ENCODE measurements at places on chromosomes 5 and 9. TPM values are rescaled to one million over a fixed set of nuclear protein-coding genes. Genes with fewer than 3 reads are reported as not detected.

Gene MARCHF3
- polyA plus RNA-seq = 7.0 TPM

GRCh38 chr5:54860321-54860720, 125.1 kb downstream of the ESM1 start:
- no peak for DNase-seq

GRCh38 chr5:172496671-172497371, 42.5 kb upstream of the SH3PXD2B start:
- DNase-seq = no peak

DNA sequence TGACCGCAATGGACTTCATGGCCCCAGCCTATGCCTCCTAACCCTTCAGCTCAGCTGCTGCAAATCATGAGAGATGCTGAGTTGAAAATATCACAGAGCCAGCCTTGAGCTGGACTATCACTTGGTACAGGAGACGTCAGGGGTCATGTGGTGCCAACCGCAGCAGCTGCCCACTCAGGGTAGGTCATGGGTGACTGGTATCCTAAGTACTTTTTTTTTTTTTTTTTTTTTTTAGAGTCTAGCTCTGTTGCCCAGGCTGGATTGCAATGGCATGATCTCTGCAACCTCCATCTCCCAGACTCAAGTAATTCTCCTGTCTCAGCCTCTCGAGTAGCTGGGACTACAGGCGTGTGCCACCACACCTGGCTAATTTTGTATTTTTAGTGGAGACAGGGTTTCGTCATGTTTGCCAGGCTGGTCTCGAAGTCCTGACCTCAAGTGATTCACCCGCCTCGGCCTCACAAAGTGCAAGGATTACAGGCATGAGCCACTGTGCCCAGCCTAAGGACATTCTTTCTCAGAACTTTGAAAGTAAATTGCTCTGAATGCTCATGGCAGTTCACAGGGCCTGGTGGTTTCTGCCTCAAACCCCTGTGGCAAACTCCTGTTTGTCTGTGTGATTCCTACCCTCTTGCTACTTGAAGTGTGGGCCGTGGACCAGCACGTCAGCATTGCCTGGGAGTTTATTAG, 21.3 kb downstream of the WWC1 start:
- no peak for DNase-seq

- DNase-seq = peak; percentile 10
Measured at GRCh38 chr5:123035360-123035917, 1.1 kb downstream of the PPIC start.
